Psoas muscle (tissue), 8 donors: ENCODE measurements at places on chromosomes 2 and 18. TPM values are rescaled to one million over a fixed set of nuclear protein-coding genes. Genes with fewer than 3 reads are reported as not detected.

DNA sequence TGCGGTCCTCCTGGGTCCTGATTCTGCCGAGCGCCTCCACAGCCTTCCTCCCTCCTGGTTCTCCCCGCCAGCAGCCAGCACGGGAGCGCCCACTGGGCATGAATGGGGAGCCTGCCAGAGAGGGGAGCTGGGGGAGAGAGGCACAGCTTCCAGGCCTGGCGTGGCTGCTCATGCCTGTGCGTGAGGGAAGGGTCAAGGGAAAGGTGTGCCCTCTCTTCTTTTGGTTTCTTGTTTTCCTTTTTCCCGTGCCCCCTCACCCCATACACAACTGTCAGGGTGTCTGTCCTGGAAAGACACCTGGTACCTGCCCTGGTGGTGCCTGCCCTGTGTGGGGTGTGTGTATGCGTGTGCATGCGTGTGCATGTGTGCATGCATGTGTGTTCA is 4.7 kb upstream of the NEURL3 start:
- H3K4me3 ChIP-seq: peak overlapping the region; percentile 23
- H3K4me1 ChIP-seq: peaks cover 39% of the 10 kb centered on the region
- peak overlapping the region; percentile 64 for H3K27ac ChIP-seq

GRCh38 chr2:207434899-207435465 is 94.8 kb upstream of the CREB1 start:
- no peak overlapping the region for H3K4me3 ChIP-seq
- no peaks in the 10 kb centered on the region for H3K36me3 ChIP-seq
- no peak for DNase-seq
- H3K27ac ChIP-seq: no peak overlapping the region

DNA sequence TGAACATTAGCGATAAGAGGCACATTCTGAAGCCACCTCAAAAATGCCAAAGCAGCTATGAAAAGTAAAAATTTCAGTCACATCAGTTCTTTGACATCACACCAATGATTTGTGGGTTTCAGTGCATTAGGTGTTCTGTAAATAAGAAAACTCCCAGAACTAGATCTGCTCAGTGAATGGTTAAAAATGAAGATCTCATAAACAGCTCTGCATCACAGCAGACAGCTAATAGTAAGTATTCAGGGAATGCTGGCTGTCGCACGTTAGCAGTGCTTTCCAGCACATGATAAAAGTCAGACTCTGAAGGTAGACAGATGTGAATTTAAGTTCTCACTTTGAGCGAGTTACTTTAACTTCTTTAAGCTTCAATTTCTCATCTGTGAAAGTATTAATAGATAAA is 154.9 kb downstream of the SATB2 start:
- no peaks in the 10 kb centered on the region for H3K36me3 ChIP-seq
- no peaks in the 10 kb centered on the region for H3K27me3 ChIP-seq
- no peak for DNase-seq

- H3K4me1 ChIP-seq: no peaks in the 10 kb centered on the region
- DNase-seq: no peak
- H3K27ac ChIP-seq: no peak overlapping the region
- H3K4me3 ChIP-seq: no peak overlapping the region
- H3K36me3 ChIP-seq: no peaks in the 10 kb centered on the region
These were observed 33.4 kb upstream of the SKOR2 start for GRCh38 chr18:47284721-47285395.

GRCh38 chr2:64228126-64228678 is 84.0 kb upstream of the PELI1 start:
- no peaks in the 10 kb centered on the region for H3K36me3 ChIP-seq
- H3K4me3 ChIP-seq: peak overlapping the region; percentile 67
- no peaks in the 10 kb centered on the region for H3K4me1 ChIP-seq
- no peaks in the 10 kb centered on the region for H3K27me3 ChIP-seq
- peak overlapping the region; percentile 72 for H3K27ac ChIP-seq
- peak; percentile 79 for DNase-seq

DNA sequence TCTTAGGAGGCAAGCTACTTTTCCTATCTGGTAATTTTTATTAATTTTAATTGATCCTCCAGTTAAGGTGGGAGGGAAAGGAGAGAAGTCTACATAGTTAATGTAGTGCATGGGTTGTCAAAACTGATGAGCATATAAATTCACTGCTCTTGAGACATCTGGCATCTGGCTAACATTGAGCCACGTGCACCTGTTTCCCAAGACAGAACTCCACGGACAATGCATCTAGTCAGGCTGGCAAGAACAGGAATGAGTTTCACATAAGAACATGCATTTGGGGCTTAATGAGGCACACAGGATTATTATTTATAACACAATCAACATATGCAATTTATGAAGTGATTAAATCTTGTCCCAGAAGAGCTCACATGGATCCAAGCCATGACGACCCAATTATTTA is 16.2 kb upstream of the RAB1A start:
- H3K27me3 ChIP-seq: no peaks in the 10 kb centered on the region
- no peaks in the 10 kb centered on the region for H3K4me1 ChIP-seq
- no peaks in the 10 kb centered on the region for H3K36me3 ChIP-seq
- no peak overlapping the region for H3K27ac ChIP-seq
- no peak for DNase-seq
- no peak overlapping the region for H3K4me3 ChIP-seq

DNA sequence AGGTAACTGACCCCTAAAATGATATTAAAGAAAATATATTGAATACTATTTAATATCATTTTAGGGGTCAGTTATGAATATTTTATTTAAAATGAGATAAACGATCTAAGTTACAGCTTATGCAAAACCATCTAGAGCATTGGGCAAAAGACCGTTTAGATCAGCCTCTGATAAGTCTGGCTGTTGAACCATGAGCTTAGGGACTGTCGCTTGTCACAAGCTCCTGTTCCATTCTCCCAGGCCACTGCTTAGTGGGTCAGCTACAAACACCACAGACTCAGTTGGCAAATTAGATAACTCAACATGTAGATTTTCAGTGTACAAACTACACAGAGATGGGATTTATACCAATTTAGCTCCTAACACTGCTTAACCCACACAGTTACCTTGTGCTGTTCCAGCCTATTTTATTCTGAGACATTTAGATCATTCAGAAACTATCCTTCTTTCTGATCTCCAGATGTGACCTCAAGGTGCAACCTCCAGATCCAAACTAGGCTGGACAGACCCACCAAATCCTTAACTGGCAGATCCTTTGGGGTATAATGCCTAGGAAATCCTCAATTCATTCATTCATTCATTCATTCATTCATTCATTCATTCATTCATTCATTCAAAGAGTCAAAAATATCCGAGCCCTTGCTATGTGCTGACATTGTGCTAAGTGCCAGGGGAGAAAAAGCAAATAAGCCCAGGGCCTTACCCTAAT is 82.8 kb downstream of the HRH4 start:
- H3K4me1 ChIP-seq: no peaks in the 10 kb centered on the region
- no peaks in the 10 kb centered on the region for H3K36me3 ChIP-seq
- DNase-seq: no peak
- no peaks in the 10 kb centered on the region for H3K27me3 ChIP-seq
- H3K4me3 ChIP-seq: no peak overlapping the region

GRCh38 chr18:79932907-79933306 is 18.5 kb downstream of the SLC66A2 start:
- no peaks in the 10 kb centered on the region for H3K27me3 ChIP-seq
- no peak overlapping the region for H3K27ac ChIP-seq
- H3K4me3 ChIP-seq: no peak overlapping the region
- H3K36me3 ChIP-seq: peaks cover 11% of the 10 kb centered on the region
- H3K4me1 ChIP-seq: no peaks in the 10 kb centered on the region

Gene LYG2
- total RNA-seq: not detected

Gene CACNB4
- total RNA-seq: 0.30 TPM

Gene DUSP19
- 3.9 TPM for total RNA-seq

Gene ACMSD
- total RNA-seq: not detected

Gene SH3RF3
- total RNA-seq: 8.3 TPM
